NCI-H187 treated with DMSO at 0.1 percent for 48 hours (cell line): ENCODE measurements at places on chromosomes 7 and 10.
A peak's percentile ranks its signal among the peaks of the same experiment; 100 is the strongest.

- DNase-seq = no peak
Observed at GRCh38 chr7:157559596-157560257, 222.9 kb downstream of the DNAJB6 start.

DNA sequence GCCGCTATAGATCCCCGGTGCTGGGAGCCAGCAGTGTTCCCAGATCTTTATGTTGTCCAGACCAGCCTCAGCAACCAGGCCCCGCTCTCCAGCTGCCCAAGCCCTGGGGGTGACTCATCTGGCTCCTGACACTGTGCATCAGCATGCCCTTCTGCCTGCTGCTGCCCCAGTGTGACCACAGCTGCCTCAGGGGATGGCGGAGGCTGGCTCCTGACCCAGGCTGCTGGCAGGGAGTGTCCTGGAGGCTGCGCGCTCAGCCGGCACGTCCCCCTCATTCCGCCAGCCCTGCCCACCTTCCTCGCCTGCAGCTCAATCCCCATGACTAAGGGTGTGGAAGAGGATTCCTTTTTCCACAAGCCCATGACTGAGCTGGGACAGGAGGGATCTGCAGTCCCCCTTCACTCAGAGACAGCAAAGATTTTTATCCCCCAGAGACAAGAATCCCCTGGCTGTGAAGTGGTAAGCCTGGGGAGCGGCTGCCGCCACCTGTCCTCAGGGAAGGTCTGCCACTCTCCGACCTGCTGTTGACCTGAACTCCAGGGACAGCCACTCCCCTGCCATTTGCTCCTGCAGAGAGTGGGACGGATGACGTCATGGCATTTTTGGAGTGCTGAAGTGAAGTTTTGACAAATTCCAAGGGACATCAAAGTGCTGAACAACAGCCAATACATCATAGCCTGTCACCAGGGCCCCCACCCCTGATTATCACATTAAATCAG is 182.8 kb upstream of the BMPER start:
- DNase-seq = no peak

- DNase-seq = no peak
Observed at GRCh38 chr7:115271332-115272235, 349.7 kb downstream of the MDFIC start.

DNA sequence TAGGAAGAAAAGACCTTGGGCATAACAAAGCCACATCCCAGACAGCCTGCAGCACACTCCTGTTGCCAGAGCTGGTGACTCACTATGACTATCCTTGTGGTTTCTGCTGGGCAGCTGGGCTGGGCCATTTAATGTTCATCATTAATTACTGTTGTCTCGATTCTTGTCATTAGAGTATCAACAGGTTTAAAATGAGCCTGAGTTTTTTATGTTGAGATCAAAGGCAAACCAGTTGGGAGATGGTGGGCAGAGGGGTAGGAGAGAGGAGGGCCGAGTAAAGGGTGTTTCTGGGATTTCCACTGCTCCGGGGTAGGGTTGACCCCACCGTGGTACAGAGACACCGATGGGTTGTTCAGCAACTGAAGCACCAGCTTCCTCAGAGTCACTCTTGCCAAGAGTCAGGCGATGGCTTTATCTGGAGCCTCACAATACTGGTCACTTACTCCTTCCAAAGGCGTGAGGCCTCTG is 128.7 kb upstream of the LYZL1 start:
- no peak for DNase-seq

DNA sequence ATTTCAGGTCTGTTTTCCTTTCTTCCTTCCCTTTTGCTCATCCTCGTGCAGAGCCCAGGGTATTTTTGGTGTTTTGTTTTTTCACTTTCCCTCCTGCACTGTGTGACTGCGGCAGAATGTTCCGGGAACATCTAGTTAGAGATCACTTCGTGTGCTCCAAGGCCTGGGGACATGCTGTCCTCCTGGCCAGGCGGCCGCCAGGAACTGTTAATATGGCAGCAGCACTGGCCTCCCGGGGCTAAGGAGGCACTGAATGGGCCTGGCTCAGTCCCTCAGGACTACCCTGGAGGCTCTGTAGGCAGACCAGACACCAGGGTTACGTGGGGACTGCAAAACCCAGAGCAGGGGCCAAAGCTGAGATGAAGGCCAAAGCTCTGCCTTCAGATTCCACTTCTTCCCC is 43.1 kb upstream of the TCF7L2 start:
- no peak for DNase-seq

DNA sequence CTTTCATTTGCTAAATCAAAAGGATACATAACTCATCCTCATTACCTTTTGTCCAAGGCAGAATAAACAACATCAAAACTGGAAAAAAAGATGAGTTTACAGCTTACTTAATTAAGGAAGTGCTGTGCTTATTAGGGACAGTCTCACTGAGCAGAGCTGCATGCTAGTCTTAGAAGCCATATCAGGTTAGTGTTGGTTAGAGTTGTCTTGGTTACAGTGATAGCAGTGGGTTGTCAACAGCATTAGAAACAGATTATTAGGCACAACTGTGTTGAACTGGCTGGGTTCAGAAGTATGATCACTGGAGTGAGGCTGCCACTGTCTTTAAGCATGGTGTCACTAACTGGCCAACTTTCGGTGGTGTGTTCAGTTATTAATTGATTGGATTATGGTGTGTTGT is 503.9 kb upstream of the IGFBP3 start:
- DNase-seq = no peak

- no peak for DNase-seq
Observed at GRCh38 chr10:89852872-89853271, 151.5 kb downstream of the KIF20B start.

DNA sequence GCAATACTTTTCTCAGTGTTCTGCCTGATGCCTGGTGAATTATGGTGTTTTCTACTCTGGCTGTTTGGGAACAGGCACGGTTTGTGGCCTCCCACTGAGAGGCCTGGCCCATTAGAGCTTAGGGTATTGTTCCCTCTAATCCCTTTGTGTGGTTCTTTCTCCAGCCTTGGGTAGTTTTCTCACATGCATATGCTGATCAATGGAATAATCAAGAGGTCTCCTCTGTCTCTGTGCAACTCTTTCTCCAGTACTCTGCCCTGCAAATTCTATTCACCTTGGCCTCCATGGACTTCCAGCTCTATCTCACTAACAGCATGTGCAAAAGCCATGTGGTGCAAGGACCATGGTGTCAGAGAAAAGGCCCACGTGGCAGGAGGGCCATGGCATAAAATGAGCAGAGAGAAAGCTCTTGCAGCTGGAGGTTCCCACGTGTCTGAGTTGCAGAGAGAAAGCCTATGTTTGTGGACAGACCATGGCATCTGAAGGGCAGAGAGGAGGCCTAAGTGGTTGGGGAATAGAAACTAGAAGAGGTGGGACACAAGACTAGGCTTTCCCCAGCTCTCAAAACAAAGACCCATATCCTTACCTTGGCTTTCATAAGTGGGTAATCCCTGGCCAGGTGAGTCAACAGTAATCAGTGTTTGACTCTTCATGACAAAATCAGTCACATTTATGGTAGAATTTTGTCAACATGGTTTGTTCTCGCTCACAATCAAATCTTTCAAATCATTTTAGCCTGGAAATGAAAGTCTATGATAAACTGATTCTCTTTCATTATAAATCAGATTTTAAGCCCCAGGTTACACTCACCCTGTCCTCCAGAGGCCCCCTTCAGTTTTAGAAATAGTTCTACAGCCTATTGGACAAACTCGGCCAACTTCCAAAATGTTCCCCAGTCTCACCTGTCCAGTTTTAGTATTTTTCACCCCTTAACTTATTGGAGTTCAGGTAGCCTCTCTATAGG is 17.3 kb downstream of the OPALIN start:
- no peak for DNase-seq

GRCh38 chr7:104825099-104825498 is 188.9 kb upstream of the KMT2E start:
- no peak for DNase-seq

DNA sequence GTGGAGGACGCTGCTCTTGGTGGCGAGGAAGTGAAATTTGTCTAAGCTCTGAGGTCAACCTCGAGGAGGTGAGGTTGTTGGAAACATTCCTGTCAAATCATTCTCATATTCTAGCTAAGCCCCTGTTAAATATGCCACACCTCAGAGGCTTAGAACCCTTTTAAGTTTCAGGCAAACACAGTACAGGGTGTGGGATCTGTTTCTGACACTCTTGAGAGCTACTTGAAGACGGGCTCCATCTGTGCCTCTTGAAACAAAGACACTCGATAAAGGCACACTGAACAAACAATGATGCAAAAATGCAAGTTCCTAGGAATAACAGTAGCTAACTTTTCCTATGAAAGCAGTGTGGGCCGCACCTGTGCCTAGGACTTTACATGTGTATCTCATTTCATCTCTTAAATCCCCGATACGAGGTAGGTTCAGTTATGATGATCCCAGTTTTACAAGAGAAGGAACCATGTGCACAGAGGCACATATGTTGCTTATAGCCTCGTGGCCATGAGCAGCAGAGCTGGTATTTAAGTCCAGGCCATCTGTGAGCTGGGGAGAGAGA is 299.2 kb downstream of the CCDC3 start:
- no peak for DNase-seq

GRCh38 chr10:51985336-51985735 is 285.9 kb upstream of the CSTF2T start:
- no peak for DNase-seq

DNA sequence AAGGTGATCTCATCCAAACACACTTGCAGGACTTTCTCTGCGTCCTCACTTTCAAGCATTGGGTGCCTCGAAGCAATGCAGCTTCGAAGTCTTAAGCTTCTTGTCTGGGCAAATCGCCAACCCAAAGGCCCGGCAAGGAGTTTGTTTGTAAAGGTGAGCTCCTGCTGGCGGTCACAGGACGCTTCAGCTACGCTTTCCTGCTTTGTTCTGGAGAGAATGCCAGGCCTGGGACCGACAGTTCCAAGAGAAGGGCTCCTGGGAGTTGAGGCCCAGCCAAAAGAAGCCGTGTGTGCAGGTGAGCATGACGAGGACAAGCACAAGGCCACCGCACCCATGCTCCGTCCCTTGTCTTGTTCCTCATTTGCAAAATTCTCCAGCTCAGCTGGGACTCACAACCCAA is 106.6 kb upstream of the DOCK1 start:
- no peak for DNase-seq

DNA sequence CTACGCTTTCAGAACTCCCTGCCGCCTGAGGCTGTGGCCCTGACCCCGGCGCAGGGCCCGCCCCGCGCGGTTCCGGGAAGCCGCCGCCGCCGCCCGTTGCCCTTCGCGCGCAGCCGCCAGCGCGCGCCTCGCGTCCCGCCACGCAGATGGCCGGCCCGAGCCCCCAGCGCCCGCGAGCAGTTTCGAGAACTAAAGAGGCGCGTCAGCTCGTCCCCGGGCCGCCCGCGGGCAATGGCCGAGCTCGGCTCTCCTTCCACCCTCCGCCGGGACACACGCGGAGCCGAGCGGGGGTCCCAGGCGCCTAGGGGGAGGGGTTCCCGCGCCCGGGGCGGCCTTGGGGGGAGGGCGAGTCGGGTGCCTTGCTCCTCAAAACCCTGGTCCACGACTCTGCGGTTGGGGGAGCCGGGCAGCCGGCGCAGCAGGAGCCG is 1.8 kb downstream of the HNRNPF start:
- DNase-seq = no peak

GRCh38 chr10:49751636-49752510 is 10.2 kb downstream of the OGDHL start:
- DNase-seq = no peak

GRCh38 chr7:33639552-33640197 is 265.7 kb upstream of the BMPER start:
- DNase-seq = no peak

DNA sequence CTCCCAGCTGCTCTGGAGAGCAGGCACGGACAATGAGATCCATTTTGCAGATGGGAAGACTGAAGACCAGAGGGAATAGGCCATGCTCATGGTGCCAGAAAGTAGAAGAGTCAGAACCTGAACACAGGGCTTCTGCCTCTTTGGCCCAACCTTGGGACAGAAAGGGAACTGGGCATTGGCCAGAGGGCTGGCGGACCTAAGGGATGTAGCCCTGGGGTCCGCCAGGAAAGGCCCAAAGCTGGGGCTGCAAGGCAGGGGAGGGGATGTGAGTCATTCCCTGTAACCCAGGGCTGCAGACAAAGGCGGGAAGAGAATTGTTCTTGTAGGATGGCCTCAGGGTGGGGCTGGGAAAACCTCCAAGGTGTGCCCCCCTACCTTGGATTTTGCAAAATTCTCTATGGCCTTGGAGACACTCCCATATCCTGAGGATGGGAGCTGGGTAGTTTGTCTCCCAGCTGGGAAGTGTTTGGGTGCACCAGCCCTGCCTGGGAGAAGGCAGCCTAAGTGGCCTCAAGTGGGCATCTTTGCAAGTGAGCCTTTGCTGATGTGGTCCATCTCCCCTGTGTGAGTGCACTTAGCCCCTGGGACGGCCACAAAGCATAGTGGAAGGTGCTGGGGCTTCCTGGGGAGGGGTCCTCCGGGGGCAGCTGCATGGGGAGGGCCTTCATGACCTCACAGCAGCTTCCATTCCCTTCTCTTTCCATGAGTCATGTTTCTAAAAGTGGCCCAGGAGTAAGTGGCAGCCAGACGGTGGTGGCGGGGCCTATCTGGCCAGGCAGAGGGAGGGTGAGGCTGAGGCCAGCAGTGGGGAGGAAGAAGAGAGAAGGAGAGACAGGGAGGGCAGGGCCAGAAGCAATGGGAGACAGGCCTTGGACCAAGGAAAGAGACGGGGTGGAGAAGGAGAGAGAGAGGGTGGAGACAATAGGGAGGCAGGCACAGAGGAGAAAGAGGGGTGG is 9.2 kb downstream of the AQP1 start:
- DNase-seq = peak; percentile 35

- DNase-seq = no peak
Observed at GRCh38 chr7:106644999-106645398, 16.0 kb downstream of the CCDC71L start.

GRCh38 chr10:83555264-83555663 is 584.0 kb upstream of the GHITM start:
- no peak for DNase-seq

- DNase-seq = no peak
Observed at GRCh38 chr7:42545049-42545724, 308.2 kb upstream of the GLI3 start.

DNA sequence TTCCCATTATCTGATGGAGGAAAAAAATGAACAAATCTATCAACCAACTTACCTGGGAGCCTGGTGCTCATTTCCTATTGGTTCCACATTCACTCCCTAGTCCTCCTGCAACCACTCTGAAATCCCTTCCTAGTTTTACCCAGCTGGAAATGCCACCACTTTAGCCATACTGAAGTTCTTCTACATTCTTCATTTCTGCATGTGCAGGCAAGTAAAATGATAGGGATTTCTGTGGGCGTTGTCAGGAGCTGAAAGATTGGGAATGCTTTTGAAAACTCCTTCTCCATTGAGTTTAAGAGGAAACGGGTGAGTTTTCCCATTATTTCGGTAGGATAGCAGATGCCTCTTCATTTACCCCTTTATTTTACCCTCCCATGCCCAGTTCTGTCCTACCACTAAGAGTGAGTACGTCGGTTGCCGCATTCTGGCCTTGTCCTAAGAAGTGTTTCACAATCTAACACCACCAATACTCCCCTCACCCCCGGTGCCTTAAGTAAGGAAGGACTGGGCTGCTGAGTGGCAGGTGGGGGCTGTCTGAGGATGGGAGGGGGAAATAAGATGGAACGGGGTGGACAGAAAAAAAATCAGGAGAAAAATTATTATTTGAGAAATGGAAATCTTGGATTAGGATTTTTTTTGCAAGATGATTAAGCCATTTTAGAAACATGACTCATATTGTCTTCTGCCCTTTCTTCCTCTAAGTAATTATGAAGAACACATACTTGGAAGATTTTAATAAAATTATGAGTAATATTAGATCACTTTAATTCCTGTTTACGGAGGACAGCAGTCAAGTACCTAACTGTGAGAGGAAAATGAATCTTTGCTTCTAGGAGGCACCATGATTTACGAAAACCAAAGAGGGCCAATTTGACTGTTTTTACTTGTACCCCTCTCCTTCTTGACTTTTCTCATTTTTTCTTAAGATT is 13.2 kb upstream of the TAS2R60 start:
- no peak for DNase-seq
